ENCODE measurements at places on chromosomes 3 and 15.
A peak's percentile ranks its signal among the peaks of the same experiment; 100 is the strongest.

- H3K36me3 ChIP-seq: no peaks in the 10 kb centered on the region
- no peaks in the 10 kb centered on the region for H3K27me3 ChIP-seq
- no peak overlapping the region for H3K27ac ChIP-seq
- H3K4me3 ChIP-seq: no peak overlapping the region
- H3K4me1 ChIP-seq: no peaks in the 10 kb centered on the region
Measured at GRCh38 chr15:91787198-91787597, 66.3 kb upstream of the SLCO3A1 start.

GRCh38 chr15:90893175-90894090 is 9.1 kb downstream of the FES start:
- H3K4me1 ChIP-seq: peaks cover under 1% of the 10 kb centered on the region
- H3K36me3 ChIP-seq: peaks cover 74% of the 10 kb centered on the region
- DNase-seq: no peak
- no peaks in the 10 kb centered on the region for H3K27me3 ChIP-seq

GRCh38 chr3:58492494-58492905 is 604 bp downstream of the KCTD6 start:
- H3K4me3 ChIP-seq: peak overlapping the region; percentile 96
- no peaks in the 10 kb centered on the region for H3K36me3 ChIP-seq
- H3K27me3 ChIP-seq: peaks cover 28% of the 10 kb centered on the region
- peak overlapping the region; percentile 84 for H3K27ac ChIP-seq
- peaks cover 36% of the 10 kb centered on the region for H3K4me1 ChIP-seq
- no peak for DNase-seq

DNA sequence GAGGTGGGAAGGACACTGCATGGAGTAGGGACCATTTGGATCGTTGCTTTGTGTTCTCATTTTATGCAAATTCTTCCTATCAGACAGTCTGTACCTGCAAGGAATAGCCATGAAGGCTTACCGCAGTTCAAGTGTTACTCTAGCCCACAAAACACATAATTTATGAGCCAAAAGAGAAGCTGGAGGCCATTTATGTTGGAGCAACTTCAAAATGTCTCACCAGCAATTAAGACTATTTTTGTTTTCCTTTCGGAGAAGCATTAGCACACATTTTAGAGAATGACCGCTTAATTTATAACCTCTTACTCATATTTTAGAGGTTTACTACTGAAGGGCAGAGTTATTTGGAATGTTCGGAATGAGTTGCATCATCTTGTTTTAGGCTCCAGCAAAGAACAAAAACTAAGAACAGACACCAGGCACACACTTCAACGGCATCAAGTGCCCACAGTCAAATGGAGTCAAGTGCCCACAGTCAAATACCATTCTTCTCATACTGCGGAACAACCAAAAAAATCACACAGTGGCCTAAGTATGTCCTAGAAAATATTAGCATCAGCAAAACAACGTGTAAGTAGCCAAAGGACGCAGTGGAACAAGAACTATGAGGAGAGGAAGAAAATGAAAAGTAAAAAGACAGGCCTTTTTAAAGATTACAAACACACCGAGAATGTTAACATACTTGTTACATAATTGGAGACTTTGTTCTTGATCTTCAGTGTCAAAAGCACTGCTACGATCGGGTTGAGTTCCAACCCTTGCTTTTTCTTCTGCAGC is 17.5 kb upstream of the GOLGA8J start:
- H3K36me3 ChIP-seq: no peaks in the 10 kb centered on the region
- H3K4me1 ChIP-seq: no peaks in the 10 kb centered on the region
- DNase-seq: no peak
- no peak overlapping the region for H3K4me3 ChIP-seq
- H3K27ac ChIP-seq: no peak overlapping the region
- no peaks in the 10 kb centered on the region for H3K27me3 ChIP-seq

GRCh38 chr3:99175276-99175812 is 273.8 kb upstream of the DCBLD2 start:
- H3K4me1 ChIP-seq: no peaks in the 10 kb centered on the region
- no peaks in the 10 kb centered on the region for H3K36me3 ChIP-seq

DNA sequence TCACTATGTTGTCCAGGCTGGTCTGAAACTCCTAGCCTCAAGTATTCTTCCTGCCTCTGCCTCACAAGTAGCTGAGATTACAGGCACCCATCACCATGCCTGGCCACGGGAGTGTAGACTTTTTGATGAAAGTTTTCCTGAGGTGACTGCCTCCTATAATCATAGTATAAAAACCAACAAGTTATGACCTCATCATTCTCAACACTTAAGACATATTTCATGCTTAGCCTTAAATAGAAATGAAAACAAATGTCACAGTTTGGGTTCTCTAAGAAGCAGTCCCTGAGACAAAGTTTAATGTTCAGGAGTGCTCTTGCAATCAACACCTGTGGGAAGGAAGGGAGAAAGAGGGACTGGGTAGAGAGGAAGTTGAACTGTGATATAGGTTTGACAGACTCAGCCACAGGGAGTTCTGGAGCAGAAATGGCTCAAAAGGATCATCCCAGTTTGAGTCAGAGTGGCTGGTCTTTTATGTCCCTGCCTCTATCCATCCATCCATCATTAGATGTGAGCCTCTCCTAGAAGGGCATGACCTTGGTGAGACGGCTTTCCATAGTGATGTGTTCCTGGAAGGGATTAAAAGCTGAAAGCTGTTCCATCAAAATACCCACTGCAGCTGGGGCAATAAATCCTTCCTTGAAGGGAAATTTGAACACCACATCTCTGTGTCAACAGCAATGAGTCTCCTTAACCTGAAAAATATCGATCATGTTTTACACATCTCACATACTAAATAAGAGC is 16.2 kb upstream of the ABHD5 start:
- no peak for DNase-seq
- no peak overlapping the region for H3K27ac ChIP-seq
- H3K36me3 ChIP-seq: no peaks in the 10 kb centered on the region
- no peak overlapping the region for H3K4me3 ChIP-seq
- H3K4me1 ChIP-seq: no peaks in the 10 kb centered on the region

GRCh38 chr3:197017003-197017402 is 12.6 kb downstream of the MELTF start:
- no peaks in the 10 kb centered on the region for H3K4me1 ChIP-seq
- DNase-seq: no peak
- H3K27me3 ChIP-seq: peaks cover 9% of the 10 kb centered on the region
- H3K4me3 ChIP-seq: no peak overlapping the region
- H3K27ac ChIP-seq: no peak overlapping the region

DNA sequence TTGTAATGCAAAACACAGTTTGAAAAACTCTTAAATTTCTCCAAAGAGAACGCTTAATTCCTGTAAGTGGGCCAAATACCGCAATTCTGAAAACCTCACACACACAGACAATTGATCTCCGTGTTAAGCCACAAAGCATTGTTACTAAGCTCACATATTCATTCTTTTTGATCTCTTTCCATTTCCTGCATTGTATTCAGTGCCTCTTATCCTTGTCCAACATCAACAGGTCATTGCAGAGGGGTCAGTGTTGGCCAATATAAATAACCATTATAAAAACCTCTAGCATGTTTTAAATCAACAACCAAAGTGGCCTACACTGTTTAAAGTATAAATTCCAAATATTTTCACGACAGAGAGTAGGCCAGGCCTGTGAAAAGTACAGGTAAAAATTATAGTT is 171.1 kb downstream of the PDZRN3 start:
- no peak overlapping the region for H3K27ac ChIP-seq
- H3K27me3 ChIP-seq: no peaks in the 10 kb centered on the region
- no peaks in the 10 kb centered on the region for H3K4me1 ChIP-seq
- H3K36me3 ChIP-seq: no peaks in the 10 kb centered on the region

DNA sequence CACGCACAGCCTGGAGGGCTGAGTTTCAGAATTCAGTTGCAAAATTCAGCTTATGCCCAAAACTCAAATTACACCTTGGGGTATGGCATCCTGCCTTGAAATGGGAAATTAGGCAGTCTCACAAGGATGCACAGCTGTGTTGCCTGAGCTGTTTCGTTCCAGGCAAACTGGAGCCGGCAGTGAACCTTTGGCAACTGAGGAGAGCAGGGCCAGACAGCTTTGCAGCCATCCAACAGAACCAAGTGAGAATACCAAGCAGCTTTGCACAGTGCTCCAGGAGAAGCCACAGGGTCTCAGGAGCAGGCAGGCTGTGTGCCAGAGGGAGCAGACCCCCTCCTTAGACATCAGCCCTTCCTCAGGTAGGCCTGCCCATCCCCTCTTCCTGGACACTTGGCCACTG is 32.5 kb upstream of the BFSP2 start:
- H3K27me3 ChIP-seq: no peaks in the 10 kb centered on the region
- no peaks in the 10 kb centered on the region for H3K36me3 ChIP-seq
- H3K4me1 ChIP-seq: peaks cover 3% of the 10 kb centered on the region

DNA sequence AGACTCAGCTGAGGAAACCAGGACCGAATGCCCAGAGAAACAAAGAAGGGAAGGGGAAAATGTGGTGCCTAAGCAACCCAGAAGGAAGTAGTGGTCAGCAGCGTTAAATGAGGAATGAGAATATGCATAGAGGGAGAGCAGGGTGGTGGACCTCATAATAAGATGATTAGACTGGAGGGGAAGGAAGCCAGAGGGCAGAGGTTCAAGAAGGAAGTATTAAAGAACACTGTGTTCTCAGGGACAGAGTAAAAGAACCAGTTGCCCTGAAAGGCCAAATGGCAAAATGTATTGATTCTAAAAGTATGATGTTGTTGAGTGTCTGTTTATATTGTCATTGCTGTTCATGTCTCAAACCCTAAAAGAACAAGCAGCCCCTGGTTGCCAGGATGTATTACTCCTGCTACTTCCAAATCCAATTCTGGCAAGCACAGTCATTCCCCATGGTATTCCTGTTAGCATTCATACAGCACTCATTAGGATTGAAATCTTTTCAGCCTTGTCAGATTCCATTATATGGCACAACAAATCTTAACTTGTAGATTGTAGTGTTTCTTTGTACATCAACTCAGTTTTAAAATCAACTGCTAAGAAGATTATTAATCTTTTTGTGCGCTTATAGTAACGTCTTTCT is 23.4 kb downstream of the P2RY1 start:
- no peak overlapping the region for H3K27ac ChIP-seq
- H3K27me3 ChIP-seq: peaks cover 3% of the 10 kb centered on the region
- no peaks in the 10 kb centered on the region for H3K4me1 ChIP-seq
- no peak overlapping the region for H3K4me3 ChIP-seq
- no peak for DNase-seq
- H3K36me3 ChIP-seq: no peaks in the 10 kb centered on the region

DNA sequence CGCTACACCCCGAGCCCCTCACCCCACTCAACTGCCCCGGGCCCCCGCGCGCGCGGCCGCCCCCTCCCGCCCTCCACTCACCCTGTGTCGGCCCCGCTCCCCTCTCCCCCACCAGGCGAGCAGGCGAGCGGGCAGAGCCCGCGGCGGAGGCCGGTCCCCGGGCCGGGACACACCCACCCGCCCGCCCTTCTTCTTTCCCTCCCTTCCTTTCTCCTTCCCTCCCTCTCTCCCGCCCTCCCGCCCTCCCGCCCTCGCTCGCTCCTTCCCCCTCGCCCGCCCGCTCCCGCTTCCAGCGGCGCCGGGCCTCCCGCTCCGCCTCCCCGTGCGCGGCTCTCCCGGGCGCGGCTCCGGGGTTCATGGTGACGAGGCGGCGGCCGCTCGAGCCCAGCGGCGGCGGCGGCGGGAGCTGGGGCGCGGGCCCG is at the start of gene CTDSPL:
Gene CTDSPL (plus strand): TSS at position 261 of the 422 bp plus-strand sequence. CDS start 320 bp downstream, outside the sequence.
- H3K4me1 ChIP-seq: peaks cover 27% of the 10 kb centered on the region
- H3K36me3 ChIP-seq: no peaks in the 10 kb centered on the region
- peaks cover 19% of the 10 kb centered on the region for H3K27me3 ChIP-seq
- peak within 1 kb of the TSS; percentile 72 for H3K27ac ChIP-seq
- DNase-seq: no peak
- H3K4me3 ChIP-seq: peak within 1 kb of the TSS; percentile 84

- H3K4me3 ChIP-seq: peak overlapping the region; percentile 46
- peak; percentile 42 for DNase-seq
- no peaks in the 10 kb centered on the region for H3K27me3 ChIP-seq
Measured at GRCh38 chr15:91857772-91858171, 4.3 kb downstream of the SLCO3A1 start.

- H3K4me3 ChIP-seq: no peak overlapping the region
- H3K36me3 ChIP-seq: no peaks in the 10 kb centered on the region
- H3K4me1 ChIP-seq: no peaks in the 10 kb centered on the region
- no peak overlapping the region for H3K27ac ChIP-seq
Measured at GRCh38 chr3:99344216-99344615, 294.2 kb upstream of the COL8A1 start.

GRCh38 chr3:57805266-57805665 is 49.2 kb downstream of the SLMAP start:
- H3K27ac ChIP-seq: no peak overlapping the region
- H3K36me3 ChIP-seq: no peaks in the 10 kb centered on the region
- no peak for DNase-seq

GRCh38 chr3:111695636-111696117 is 100.5 kb upstream of the ZBED2 start:
- no peak overlapping the region for H3K4me3 ChIP-seq
- peaks cover 42% of the 10 kb centered on the region for H3K4me1 ChIP-seq
- no peaks in the 10 kb centered on the region for H3K36me3 ChIP-seq
- peak overlapping the region; percentile 82 for H3K27ac ChIP-seq
- no peaks in the 10 kb centered on the region for H3K27me3 ChIP-seq

DNA sequence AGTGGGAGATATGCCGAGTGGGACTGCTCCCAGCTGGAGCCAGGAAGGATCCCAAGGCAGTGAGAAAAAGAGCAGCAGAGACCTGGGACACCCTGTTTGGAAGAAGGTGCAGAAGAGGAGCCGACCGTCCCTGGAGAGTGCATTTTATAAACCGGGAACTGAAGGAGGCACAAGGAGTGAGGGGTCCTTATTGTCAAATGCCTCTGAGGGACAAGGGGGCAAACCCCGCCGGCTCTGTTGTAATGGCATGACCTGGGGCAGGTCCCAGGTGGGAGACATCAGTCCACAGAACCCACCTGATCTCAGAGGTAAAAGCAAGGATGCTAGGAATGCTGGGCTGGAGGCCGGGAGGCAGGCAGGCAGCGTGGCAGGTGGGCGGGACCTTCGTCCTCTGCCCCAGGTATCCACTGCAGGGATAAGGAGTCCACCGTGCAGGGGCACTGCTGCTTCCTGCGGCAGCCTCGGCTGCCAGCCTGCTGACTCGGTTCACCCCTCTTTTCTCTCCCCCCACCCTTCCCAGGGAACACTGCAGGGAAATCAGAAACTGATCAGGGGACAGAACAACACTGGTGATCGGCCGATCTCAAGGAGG is 26.9 kb downstream of the ADAMTS17 start:
- no peaks in the 10 kb centered on the region for H3K36me3 ChIP-seq
- H3K4me1 ChIP-seq: no peaks in the 10 kb centered on the region
- H3K27me3 ChIP-seq: no peaks in the 10 kb centered on the region
- no peak overlapping the region for H3K4me3 ChIP-seq
- DNase-seq: no peak

- H3K4me1 ChIP-seq: peaks cover 25% of the 10 kb centered on the region
- no peaks in the 10 kb centered on the region for H3K36me3 ChIP-seq
- peaks cover 5% of the 10 kb centered on the region for H3K27me3 ChIP-seq
- no peak for DNase-seq
Measured at GRCh38 chr15:76905855-76906254, 715 bp upstream of the SCAPER start.

Measured in activated T-helper 2 cell treated with anti-CD3 and anti-CD28 coated beads, Interferon-gamma antibody, Interleukin-2, Interleukin-4, amounts not matched to agents 10 μg/mL and 5 μg/mL and 100 μg/mL, durations not matched to agents 14 hours and 24 hours and 36 hours (primary cell).